ENCODE measurements at places on chromosomes 1 and 21. TPM values are rescaled to one million over a fixed set of nuclear protein-coding genes. Genes with fewer than 3 reads are reported as not detected.

CHIA gene
- total RNA-seq: not detected

TFAP2E gene
- not detected for total RNA-seq

FCRL6 gene
- total RNA-seq: 1.5 TPM

AMPD1 gene
- not detected for total RNA-seq

CCDC185 gene
- total RNA-seq: not detected

MROH9 gene
- not detected for total RNA-seq

HUNK gene
- total RNA-seq: not detected

SPRR4 gene
- not detected for total RNA-seq

HPCAL4 gene
- not detected for total RNA-seq

TSPEAR gene
- total RNA-seq: not detected

SPATA45 gene
- total RNA-seq: not detected

LEMD1 gene
- total RNA-seq: not detected

OR2L13 gene
- not detected for total RNA-seq

MATN1 gene
- total RNA-seq: not detected

FALEC gene
- not detected for total RNA-seq

CHRNB2 gene
- 0.88 TPM for total RNA-seq

OR10Z1 gene
- not detected for total RNA-seq

SV2A gene
- 27.7 TPM for total RNA-seq

VHLL gene
- not detected for total RNA-seq

PDZK1IP1 gene
- total RNA-seq: not detected

C1orf94 gene
- 0.37 TPM for total RNA-seq

SEMA6C gene
- 0.80 TPM for total RNA-seq

PSMD4 gene
- 234 TPM for total RNA-seq

FMOD gene
- not detected for total RNA-seq

FABP3 gene
- total RNA-seq: not detected

PLA2G2A gene
- total RNA-seq: not detected

SAMD11 gene
- 0.37 TPM for total RNA-seq

CNR2 gene
- not detected for total RNA-seq

SAMSN1 gene
- not detected for total RNA-seq

ZNF648 gene
- 0.10 TPM for total RNA-seq

CSF3R gene
- total RNA-seq: not detected

SPTA1 gene
- not detected for total RNA-seq

MUTYH gene
- 30.8 TPM for total RNA-seq

PLXNA2 gene
- 5.9 TPM for total RNA-seq

USP16 gene
- total RNA-seq: 43.3 TPM

PRAMEF20 gene
- not detected for total RNA-seq

PTPRC gene
- 0.23 TPM for total RNA-seq

RPE65 gene
- not detected for total RNA-seq

NUP210L gene
- 0.03 TPM for total RNA-seq

PTPN22 gene
- total RNA-seq: 8.8 TPM

RBM11 gene
- not detected for total RNA-seq

PATJ gene
- 1.1 TPM for total RNA-seq

PADI3 gene
- total RNA-seq: 0.39 TPM

FCRL1 gene
- not detected for total RNA-seq

CD5L gene
- total RNA-seq: not detected
